ENCODE measurements at places on chromosomes 12 and 14. TPM values are rescaled to one million over a fixed set of nuclear protein-coding genes. Genes with fewer than 3 reads are reported as not detected.

Gene LIMA1
- total RNA-seq, result 117 TPM

Gene ABCC9
- 33.3 TPM for total RNA-seq

Gene GLT1D1
- 3.3 TPM for total RNA-seq

Gene ADCY6
- total RNA-seq, result 69.9 TPM

Gene TMEM63C
- 1.4 TPM for total RNA-seq

Gene REM2
- total RNA-seq, result 1.4 TPM

Gene KERA
- total RNA-seq, result not detected

Gene ST8SIA1
- total RNA-seq, result 2.4 TPM

Gene ANO4
- total RNA-seq, result 0.12 TPM

DNA sequence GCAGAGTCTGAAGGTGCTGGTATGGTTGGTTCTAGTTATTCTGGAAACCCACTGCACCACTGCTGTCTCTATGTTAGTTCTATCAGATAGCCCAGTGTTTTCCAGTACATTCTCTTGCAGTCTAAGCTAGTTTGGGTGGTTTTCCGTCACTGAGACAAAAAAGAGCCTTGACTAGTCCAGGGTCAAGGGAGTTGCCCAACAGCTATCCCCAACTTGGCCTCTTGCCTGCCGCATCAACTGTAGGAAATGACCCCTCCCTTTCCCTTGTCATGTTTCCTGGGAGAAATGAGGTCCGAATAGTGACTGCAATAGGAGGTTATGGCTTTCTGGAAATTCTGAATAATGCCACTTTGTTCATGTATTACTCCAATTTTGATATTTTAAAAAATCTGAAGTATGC lies 160.4 kb downstream of the EFCAB11 start:
- no peak for DNase-seq

DNA sequence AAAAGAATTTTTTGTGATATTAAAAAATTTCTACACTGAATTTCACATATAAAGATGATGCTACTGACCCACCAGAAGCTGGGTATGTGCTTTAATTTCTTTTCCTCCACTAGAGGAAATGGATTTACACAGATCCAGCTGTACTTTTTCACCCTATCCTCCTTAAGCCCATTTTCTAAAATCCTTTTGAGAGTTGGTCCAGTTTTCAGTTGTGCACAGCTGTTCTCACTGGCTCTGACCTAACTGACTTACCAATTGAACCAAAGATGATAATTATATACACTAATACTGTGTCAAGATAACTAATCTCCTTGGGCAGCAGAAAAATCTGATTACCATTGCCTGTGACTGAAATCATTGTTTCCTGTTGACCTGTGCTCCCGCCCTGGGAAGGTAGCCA lies 108.5 kb downstream of the ZFC3H1 start:
- DNase-seq, result no peak

DNA sequence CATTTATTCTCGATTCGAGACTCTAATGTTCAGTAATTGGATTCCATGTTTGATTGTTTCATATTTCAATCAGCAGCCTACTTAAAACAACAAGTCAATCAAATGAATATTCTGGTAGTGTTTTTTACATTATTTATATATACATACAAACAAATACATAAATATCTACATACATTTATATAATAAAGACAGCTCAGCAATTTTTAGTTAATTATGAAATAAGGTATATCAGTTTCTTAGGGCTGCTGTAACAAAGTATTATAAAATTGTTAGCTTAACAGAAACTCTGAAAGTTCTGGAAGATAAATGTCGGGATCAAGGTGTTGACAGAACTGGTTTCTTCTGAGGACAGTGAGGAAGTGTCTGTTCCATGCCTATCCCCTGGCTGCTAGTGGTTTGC lies 105.9 kb downstream of the MGST1 start:
- no peak for DNase-seq

DNA sequence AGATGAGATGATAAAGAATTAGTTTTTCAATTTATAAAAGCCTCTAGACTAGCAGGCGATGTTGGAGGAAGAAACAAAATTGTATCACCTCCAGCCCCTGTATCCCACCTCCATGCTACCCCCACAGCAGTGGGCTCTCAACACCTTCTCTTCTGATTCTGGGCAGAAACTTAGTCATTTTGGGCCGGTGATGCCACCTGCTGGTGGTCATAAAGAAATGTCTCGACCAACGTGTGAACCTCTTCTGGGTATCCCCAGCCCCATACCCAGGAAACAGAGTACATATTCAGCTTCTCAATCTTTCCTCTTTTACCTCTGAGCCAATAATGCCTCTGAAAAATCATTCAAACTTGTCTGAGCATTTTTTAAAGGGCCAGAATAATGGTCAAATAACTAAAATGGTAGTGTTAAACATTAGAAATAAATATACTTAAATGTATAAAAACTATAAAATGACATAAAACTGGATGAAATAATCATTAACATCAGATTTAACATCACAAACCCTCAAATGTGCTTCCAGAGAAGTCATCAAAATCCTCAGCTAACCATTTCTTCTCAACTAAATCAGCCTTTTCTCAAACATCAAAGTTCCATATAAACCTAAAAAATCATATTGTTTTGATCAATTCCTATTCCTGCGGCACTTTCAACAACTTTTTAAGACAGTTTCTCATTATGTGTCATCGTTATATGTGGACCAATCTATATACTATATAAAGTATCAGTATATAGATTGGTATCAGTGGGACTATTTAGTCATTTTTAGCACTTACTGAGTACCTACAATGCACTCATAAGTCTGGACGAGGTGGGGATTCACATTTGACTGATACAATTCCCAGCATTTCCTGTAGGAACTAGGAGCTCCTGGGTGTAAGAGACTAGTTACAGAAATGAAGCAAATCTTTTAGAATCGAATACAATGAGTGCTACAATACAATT lies 69.4 kb downstream of the ATXN2 start:
- peak; percentile 23 for DNase-seq

DNA sequence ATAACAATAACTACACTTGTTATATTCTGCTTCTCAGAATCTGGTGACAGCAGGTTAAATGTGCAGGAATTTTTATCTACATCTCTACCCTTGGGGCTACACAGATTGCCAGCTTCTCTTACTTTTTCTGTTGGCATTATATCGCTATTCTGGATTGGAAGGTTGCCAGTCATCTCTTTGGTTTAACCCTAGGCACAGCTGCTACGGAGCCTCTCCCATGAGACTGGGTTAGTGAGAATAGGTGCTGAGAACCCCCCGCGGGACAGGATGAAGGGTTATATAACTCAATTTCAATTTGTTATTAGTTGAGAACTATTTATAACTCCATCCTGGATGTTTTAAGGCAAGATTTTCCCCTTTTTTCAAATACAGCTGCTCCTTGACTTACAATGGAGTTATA lies 73.1 kb downstream of the ACADS start:
- no peak for DNase-seq

GRCh38 chr14:104658325-104658712 lies 31.1 kb upstream of the INF2 start:
- no peak for DNase-seq

DNA sequence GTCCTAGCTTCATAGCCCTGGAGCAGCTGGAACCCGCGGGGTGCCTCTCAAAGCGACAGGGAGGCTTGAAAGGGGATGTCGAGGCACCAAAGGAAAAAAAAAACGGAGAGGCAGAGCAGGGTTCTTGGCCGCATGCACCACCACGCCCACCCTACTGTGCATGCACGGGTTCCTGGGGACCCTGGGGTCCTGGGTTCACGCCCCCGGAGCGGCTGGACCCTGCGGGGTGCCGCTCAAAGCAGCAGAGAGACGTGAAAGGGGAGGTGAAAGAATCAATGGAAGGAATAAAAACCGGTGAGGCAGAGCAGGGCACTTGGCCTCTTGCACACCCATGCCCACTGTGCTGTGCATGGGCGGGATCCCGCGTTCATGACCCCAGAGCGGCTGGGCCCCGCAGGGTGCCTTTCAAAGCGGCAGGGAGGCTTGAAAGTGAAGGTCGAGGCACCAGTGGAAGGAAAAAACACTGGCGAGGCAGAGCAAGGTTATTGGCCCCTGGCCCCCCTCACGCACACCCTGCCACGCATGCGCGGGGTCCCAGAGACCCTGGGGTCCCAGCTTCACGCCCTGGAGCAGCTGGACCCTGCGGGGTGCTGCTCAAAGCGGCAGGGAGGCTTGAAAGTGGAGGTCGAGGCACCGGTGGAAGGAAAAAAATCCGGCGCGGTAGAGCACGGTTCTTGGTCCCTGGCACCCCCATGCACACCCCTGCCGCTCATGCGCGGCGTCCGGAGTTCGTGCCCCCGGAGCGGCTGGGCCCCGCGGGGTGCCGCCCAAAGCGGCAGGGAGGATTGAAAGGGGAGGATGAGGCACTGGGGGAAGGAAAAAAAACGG lies 318.5 kb downstream of the ALG10 start:
- DNase-seq, result no peak

GRCh38 chr14:57153286-57153685 lies 115.4 kb downstream of the EXOC5 start:
- DNase-seq, result no peak

DNA sequence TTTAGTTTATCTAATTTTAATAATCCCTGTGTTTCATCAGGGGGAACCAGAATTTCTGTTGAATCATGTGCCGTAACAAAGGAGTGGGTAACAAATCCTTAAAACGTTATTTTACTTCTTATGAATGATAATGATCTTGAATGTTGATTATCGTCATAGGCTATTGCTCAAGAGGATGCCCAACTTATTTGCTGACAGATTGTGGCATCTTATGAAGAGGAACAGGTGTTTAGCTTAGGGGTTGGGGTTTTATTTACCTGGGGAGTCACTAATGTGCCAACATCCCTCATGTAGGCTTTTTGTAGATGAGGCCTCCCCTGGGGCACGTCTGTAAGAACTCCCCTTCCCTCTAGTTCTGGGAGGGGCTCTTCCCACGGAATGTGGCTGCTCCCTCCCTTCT lies 32.4 kb upstream of the TMX1 start:
- DNase-seq, result no peak

- no peak for DNase-seq
Observed at GRCh38 chr14:64488590-64489099, 15.0 kb downstream of the ZBTB25 start.

DNA sequence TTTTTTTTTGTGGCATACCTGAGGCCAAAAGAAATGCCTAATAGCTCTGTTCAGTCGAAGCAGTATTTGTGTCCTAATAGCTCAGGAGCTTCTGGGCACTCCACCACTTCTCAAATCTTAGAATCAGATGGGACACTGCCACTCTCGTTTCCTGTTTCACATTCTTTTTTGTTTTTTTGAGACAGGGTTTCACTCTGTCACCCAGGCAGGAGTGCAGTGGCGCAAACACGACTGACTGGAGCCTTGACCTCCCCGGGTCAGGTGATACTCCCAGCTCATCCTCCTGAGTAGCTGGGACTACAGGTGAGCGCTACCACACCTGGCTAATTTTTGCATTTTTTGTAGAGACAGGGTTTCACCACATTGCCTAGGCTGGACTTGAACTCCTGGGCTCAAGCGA lies 52.7 kb downstream of the SPPL3 start:
- no peak for DNase-seq

DNA sequence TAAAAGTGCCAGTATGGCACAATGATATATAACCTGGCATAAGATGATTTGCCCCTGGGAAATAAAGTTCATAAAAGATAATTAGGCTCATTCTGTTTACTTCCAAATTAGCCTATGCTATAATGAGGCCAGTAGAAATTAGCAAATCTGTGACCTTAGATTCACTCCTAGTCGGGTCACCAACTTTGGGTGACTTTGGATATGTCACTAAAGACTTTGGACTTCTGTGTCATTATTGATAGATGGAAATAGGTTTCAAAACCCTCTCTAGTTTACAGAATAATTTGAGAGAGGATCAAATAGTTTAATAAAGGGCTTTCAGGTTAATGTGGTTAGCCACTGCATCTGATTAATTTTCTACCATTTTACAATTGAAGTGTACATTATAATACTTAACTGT lies 1869.3 kb upstream of the FLRT2 start:
- DNase-seq, result no peak

DNA sequence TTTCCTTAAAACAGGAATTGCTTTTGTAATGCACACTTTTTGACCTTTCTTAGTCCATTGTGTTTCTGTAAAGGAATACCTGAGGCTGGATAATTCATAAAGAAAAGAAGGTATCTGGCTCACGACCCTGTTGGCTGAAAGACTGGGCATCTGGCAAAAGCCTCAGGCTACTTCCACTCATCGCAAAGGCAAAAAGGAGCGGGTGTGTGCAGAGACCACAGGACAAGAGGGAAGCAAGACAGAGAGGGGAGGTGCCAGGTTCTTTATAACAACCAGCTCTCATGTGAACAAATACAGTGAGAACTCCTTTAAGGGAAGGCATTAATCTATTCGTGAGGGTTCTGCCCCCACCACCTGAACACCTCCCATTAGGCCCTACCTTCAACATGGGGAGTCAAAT lies 182.1 kb downstream of the C12orf50 start:
- DNase-seq, result no peak

DNA sequence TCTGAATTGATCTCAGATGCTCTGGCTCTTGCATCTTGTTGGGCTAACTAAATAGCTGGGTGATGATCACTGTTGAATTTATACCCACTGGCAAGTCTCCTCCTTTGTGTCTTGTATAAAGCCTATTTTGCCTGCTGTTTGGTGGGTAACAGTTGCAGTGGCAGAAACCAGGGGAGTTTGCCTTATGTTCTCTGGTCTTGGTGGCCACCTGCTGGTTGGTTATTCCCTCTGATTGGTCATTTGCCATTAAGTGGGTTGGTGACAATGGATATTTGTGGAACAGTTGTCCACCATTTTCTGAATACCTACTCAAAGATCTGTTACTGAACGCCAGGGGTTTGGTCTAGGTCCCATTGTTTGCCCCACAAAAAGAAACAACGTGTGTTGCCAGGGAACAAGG lies 52.1 kb downstream of the AVPR1A start:
- DNase-seq, result no peak

DNA sequence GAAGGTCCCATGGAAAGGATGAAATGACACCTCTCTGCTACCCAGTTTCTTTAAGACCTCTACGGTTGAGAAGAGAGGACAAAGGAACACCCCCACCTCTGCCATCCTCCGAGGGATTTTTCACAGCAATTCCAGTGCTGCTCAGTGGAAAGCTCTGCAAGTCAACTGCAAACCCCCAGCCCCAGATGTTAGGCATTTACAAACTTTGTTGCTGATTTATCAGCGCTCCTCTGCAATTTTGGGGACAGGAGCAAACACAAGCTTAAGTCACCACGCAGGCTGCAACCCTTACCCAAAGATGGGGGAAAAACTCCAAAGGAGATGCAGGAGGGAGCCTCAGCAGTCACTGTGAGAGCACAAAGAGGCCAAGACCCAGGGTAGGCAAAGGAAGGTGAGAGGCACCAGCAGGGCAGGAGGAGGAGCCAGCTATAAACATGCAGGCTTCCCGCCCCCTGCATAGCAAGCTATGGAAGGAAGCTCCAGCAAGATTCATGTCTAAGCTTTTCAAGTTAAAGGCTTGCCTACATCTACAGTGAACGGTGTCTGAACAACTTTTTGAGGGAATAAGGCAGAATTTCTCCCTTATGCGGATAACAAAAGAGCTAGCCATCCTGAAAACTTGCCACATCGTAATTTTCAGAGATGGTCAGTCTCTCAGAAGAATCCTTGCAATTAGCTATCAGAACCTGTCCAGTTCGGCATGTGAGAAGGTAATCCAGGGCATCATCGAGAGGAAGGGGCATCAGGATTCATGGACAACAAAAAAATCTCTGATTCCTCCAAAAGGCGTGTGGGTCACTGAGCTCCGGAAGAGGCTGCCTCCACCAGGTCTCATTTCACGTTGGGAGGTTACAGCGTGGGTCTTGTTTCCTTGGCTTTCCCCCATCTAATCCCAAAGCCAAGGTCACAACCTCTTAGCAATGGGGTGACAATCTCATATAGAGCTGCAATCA lies 3.9 kb downstream of the CTDSP2 start:
- no peak for DNase-seq
